Caki2 (cell line): ENCODE measurements at places on chromosomes 3 and 15. TPM values are rescaled to one million over a fixed set of nuclear protein-coding genes. Genes with fewer than 3 reads are reported as not detected.

DNA sequence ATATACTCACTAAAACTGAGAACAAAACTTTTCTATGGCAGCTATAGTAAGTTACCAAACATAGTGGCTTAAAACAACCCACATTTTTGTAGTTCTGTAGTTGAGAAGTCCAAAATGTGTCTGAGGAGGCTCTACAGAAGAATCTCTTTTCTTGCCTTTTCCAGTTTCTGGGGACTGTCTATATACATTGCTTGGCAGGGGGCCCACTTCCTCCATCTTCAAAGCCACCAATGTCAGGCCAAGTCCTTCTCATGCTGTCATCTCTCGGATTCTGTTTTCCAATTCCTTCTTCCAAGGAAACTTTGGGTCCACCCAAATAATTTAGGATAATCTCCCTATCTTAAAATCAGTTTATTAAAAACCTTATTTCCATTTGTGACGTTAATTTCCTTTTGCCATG is 92.7 kb downstream of the DLG1 start:
- DNase-seq = no peak

DNA sequence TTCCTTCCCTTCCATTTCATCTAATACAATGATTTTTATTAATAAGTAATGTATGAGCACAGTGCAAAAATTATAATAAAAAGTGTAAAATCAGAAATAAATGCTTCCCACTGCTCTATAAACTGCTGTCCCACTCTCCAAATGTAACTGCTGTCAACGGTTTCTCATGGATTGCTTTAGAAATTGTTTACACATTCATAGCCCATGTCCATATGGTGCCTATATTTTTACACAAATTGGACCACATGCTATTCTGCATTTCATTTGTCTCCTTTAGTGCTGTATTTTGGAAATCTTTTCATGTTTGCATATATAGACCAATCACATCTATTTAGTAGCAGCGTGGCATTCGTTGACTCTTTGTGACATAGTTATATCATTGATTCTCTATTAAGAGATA is 164.7 kb upstream of the SLCO3A1 start:
- no peak for DNase-seq

DNA sequence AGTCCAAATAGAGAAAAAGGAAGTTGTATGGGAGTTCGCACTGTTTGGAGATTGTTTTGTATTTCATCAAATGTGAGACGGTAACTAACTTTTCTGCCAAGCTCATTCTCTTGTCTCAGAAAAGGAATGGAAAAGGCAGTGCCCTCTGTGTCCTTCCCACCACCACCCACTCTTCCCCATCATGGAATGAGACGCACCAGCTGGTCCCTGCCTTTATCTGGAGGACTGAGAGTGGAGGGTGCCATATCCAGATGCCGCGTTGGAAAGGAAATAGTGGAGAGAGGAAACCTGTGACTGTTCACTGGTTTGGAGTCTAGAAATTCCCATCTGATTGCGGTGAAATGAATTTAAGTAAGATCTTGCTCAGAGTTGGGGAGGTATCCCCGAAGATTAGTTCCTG is 3.7 kb upstream of the CCK start:
- DNase-seq = no peak

DNA sequence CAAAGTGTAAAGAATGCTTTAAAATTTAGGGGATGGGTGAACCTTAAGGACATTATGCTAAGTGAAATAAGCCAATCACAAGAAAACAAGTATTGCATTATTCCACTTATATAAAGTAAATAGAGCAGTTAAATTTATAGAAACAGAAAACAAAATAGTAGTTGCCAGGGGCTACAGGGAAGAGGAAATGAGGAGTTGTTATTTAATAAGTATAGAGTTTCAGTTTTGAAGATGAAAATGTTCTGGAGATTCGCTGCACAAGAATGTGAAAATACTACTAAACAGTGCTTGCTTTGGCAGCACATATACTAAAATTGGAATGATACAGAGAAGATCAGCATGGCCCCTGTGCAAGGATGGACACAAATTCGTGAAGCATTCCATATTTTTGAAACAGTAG is 32.0 kb downstream of the DNAH12 start:
- DNase-seq = no peak

GRCh38 chr3:173138026-173138425 is 3.0 kb downstream of the SPATA16 start:
- DNase-seq = peak; percentile 54

DNA sequence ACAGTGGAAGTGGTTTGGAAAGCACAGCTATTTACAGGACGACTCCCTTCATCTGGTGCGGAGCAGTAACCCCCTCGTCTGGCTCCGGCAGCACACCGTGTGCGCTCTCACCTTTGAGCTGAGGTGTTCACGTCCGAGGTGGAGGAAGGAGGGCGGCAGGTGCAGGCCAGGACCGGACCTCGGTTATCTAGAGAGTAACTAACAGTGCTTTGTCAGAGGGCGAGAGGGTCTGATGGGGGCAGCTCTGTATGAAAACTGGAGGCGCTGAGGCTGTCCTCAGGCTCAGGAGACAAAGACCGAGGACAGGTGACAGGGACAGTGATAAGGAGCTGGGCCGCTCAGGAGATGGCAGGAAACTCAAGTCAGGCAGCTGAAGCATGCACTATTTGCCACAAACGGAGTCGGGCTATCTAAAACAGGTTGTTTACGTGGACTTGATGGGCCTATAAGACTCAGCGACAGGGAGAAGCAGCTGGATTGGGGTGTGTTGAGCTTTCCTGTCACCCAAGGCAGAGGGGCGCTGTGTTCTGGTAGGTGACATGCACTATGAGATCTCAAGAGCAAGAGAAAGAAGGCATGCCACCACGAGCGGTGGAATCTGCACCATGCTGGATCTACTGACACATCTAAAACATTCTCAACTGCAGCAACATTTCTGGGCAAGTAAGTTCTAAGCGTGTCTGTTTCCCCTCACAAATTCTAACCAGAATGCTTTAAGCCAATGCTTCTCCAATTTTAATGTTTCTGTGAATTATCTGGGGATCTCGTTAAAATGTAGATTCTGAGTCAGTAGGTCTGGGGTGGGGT is 155.2 kb downstream of the XXYLT1 start:
- DNase-seq = no peak

The ADGRG7 gene
- total RNA-seq = not detected in 2 replicates

The XCR1 gene
- not detected in 2 replicates for total RNA-seq
